ENCODE measurements at places on chromosomes 6 and 20.
A peak's percentile ranks its signal among the peaks of the same experiment; 100 is the strongest.

GRCh38 chr6:33014841-33015634 is 5.6 kb upstream of the HLA-DOA start:
- DNase-seq, result no peak

DNA sequence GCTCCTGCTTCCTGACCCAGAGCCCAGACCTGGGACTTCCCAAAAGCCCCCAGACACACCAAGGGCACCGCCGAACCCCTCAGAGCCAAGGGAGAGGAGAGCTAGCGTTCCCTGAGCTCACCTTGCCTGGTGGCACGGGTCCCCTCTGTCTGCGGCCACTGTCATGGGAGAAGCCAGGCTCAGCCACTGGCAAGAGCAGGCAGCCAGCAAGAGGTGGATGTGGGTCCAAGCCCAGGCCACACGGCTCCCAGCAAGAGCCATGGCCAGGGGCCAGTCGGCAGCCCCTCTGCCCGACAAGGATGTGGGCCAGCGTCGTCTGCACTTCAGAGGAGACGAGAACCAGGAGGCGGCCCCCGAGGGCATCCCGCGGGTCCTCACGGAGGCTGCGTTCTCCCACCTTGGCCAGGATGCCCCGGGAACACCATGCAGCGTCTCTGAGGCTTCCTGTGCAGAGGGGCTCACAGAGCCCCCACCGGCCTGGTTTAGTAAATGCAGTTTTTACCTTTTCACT is 2.2 kb upstream of the PPDPF start:
- peak; percentile 14 for DNase-seq

- DNase-seq, result no peak
These were observed 63.5 kb upstream of the ASCC3 start for GRCh38 chr6:100944644-100945043.

- no peak for DNase-seq
These were observed 218.9 kb downstream of the CDH26 start for GRCh38 chr20:60177080-60177479.

DNA sequence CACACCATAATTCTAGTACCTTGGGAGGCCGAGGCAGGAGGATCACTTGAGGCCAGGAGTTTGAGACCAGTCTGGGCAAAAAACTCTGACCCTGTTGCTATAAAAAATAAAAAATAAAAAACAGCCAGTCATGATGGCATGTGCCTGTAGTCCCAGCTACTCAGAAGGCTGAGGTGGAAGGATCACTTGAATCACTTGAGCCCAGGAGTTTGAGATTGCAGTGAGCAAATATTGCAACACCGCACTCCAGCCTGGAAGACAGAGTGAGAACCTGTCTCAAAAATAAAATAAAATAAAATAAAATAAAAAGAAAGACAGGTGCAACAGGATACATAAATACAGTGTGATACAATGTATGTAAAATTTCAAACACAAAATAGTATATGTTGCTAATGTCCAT is 154.5 kb downstream of the OTOR start:
- no peak for DNase-seq

- DNase-seq, result no peak
These were observed 510.8 kb upstream of the BTBD3 start for GRCh38 chr20:11406877-11407276.

DNA sequence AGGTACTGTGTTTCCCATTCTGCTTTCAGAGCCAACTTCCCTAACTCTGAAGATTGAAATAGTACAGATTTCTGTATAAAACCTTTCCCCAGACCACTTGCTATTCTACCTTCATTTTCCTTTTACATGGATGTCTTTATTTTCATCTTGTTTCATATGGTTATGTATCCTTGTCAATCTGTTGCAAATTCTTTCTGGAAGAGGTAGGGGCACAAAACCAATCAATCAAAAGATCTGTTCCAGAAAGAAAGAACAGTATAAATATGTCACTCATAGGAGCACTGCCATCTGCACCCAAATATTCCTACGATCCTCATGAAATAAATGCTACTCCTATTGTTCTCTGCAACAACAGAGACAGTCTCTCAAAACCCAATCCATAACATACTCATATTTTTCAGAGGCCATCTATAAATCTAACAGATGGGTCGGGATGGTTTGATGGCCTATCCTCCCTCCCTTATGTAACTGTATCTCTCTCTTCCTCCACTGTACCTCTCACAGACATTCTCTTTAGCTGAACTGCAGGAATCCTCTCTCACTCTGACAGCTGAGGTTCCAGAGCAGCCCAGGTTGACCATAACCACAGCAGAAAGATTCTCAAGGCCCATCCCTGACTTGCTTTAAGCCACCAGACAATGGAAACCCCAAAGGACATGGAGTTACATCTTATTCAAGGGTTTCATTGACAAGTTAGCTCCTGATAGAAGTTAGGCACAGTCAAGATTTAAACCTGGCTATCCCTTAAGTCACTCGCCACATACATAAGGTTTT is 112.8 kb downstream of the ZMYND8 start:
- DNase-seq, result no peak

DNA sequence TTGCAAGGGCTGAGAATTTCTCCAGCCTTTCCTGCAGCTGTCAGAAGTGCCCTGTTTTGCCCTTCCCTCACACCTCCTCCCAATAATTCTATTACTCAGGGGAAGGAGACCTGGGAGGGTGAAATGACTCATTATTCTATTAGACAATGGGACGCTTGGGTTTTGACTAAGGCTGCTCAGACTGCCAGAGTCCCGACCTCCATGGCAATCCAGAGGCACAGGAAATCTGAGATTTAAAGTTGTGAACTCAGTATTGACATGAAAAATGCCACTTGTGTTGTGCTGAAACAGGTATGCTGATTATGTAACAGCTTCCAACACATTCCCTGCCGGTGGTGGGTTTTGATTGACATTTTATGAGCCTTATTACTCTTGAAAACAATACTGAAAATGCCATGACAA is 625.9 kb upstream of the FLRT3 start:
- no peak for DNase-seq
